ENCODE measurements at places on chromosomes 7 and 10. TPM values are rescaled to one million over a fixed set of nuclear protein-coding genes. Genes with fewer than 3 reads are reported as not detected.

Gene ODAD2
- total RNA-seq = not detected

Gene SPDYE16
- total RNA-seq = not detected

Gene WNT8B
- total RNA-seq = not detected

Gene TFR2
- 2.2 TPM for total RNA-seq
